ENCODE measurements at places on chromosomes 5 and 9.

- DNase-seq, result no peak
These were observed 2.6 kb downstream of the CDK9 start for GRCh38 chr9:127788337-127789011.

DNA sequence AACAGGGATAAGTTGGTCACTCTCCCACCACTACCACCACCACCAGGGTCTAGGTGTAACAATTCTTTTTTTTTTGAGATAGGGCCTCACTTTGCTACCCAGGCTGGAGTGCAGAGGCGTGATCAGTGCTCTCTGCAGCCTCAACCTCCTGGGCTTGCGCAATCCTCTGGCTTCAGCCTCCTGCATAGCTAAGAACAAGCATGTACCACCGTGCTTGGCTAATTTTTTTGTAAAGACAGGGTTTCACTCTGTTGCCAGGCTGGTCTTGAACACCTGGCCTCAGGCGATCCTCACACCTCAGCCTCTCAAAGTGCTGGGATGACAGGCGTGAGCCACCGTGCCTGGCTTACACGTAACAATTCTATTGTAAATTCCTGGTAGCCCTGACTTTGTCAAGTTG is 27.5 kb downstream of the CORO2A start:
- no peak for DNase-seq

DNA sequence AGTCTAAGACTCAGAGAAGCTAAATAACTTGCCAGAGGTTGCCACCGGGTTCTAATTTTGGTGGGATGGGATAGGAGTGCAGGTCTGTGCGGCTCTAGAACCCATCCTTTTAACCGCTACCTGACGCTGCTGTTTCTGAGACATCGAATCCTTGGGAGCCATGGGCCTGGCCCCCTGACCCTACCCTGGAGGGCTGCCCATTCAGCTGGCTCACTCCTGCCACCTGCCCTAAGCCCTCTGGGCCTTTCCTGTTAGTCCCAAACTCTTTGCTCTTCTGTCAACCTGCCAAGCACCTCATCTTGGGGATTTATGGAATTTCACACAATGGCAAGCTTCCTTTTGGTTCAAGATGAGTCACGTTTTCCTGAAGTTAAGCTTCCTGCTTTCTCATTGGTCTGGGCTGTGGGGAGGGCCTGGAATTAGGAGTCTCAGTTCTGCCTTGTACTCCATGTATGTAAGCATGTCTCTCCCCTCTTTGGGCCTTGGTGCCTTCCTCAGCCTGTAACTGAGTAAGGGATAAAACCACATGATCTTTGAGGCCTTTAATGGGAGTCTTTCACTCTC is 26.6 kb downstream of the ENHO start:
- DNase-seq, result no peak

DNA sequence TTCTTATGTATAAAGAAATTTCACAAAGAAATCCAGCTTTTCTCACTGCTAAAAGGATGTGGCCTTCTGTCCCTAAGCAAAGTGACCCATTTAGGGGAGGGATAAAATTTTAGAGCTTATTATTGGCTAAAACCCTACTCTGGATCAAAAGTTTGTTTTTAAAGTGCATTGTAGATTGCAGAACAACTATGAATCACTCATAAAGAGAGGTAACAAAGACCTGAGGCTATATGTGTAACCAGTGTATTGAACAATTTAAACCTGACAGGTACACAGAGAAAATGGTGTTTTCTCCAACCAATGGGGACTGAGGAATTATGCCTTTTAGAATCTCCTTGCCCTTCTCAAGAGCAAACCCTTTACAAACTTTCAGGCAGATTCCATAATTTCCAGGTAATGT is 86.6 kb downstream of the MUSK start:
- DNase-seq, result no peak

- DNase-seq, result no peak
These were observed 58.9 kb downstream of the PLPPR1 start for GRCh38 chr9:101087426-101087825.

DNA sequence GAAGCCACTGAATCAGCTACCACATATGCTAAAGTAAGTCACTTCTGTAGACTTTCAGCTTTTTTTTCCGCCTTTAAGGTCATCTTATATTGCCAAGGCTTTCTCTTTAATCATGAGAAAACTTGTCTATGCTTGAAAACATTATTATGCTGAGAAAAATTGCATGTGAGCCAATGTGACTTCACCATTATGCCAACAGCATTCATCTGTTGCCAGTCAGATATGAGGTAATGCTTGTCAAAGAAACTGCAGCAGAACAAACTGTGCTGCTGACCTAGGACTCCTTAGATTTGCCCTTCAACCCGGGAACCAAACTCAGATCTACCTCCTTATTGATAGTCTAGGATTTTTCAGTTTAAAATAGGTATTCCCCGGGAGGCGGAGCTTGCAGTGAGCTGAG is 34.3 kb downstream of the SLC44A1 start:
- DNase-seq, result no peak

DNA sequence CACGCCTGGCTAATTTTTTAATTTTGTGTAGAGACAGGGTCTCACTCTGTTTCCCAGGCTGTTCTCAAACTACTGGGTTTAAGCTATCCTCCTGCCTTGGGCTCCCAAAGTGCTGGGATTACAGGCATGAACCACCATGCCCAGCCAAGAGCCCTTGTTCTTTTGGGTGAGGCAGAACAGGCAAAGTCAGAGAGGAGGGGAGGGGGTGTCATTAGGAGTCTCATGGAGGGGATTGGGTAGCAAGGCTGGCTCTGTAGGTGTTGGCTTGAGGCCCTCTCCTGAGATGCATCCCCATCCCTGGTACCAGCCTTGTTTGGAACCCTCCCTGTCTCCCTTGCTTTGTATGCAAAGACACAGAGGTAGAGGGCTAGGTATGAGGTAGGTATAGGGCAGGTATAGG is 24.1 kb downstream of the GSN start:
- no peak for DNase-seq

- no peak for DNase-seq
These were observed 4.1 kb downstream of the CCDC69 start for GRCh38 chr5:151219789-151220188.

GRCh38 chr9:86580688-86581087 is 226.5 kb upstream of the TUT7 start:
- no peak for DNase-seq

DNA sequence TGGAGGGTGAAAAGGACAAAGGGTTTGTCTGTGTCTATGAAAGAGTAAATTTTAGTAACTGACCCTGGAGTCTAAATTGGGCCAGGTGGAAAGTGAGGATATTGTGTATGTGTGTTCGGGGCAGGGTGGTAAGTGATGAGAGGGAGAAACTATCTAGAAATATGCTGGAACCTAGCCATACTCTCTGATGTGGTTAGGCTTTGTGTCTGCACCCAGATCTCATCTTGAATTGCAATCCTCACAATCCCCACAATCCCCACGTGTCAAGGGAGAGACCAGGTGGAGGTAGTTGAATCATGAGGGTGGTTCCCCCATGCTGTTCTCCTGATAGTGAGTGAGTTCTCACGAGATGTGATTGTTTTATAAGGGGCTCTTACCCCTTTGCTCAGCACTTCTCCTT is 60.6 kb downstream of the COMMD10 start:
- no peak for DNase-seq

DNA sequence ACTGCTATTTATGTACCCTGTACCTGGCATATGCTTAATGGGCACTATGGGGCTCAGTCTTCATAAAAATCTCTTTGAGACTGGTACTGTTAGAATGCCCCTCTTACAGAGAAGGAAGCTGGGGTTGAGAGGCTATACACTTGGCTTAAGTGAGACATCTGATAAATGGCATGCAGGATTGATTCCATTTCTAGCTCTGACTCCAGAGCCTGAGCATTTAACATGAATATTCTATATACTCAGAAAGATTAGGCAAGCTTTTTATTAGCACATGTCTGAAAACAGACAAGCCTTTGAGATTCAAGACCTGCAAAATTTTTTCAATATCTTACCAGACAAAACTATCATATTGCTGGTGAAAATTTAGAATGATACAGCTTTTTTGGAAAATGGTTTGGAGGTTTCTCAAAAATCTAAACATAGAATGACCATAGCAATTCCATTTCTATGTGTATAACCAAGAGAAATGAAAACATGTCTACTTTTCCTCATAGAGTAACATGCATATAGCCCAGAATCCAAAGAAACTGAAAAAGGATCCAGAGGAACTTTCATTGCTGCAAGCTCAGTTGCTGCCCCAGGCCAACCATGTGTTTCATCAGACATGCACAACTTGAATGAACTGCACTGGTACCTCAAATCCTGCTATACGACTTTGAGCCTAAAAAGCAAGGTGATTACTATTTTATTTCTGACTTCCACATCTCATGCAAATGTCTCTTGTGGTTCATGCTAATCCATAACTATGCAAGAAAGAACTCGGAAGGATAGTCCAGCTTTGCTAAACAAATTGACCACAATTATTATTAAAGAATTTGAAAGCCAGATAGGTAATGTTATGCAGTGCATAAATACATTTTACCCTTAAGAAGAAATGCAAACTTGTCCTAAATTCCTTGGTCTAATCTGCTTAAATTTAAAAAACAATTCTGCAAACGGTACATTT is 389.0 kb upstream of the GRIA1 start:
- no peak for DNase-seq

GRCh38 chr5:34580983-34581382 is 75.1 kb upstream of the RAI14 start:
- no peak for DNase-seq

DNA sequence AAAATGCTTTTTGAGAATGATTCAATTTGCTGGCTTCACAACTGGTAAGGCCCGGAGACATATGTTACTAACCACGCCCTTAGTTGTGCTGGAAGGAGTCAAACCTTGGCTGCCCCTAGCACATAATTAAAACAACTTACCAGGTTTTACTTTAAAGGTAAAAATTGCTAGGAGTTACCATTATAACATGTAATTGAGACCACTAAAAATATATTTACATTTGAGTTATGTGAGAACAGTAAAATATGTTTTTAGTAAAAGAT is 435.6 kb upstream of the CDH9 start:
- DNase-seq, result no peak

- DNase-seq, result no peak
These were observed 11.2 kb downstream of the IRF1 start for GRCh38 chr5:132479111-132479951.

DNA sequence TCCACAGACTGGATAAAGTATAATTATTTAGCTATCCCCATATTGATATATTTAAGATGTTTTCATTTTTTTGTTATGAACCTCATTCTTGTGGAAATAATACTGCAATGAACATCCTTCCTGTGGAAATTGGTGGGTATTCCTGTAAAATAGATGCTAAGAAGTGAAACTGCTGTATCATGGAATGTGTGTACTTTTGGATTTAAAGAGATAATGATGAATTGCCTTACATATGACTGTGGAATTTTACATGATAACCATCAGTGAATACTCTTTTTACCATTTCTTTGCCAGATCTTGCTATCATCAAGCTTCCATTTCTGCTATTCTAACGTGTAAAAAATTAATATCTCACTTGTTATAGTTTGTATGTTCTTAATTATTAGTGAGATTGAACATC is 847.9 kb downstream of the EFNA5 start:
- DNase-seq, result no peak

- no peak for DNase-seq
These were observed 29.9 kb upstream of the PDE4D start for GRCh38 chr5:59923465-59923864.

DNA sequence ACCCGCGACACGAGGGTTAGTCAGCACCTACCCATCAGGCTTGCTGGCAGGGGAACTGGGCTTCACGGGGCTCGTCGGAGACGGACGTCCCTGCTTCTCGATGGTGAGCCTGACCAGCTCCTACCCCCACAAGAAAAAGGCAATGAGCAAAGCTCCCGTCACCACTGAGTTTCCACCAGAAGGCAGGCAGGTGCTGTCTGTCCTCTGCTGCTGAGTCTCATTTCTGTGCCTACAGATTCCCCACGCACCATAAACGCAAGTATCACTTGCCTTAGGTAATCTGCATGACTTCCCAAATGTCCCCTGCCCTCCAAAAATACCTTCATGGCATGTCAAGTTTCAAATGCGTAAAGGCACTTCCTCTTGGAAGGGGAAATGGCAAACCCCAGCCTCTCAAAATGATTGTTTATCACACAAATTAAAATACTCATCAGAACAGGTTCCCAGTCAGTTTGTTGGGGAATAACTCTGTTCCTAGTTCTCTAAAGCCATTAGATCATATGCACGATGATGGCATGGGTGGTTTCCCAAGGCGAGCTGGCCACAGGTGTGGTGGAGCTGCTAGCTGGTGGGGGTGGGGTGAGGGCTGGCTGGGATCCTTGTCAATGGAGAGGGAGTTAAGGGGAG is 85.0 kb downstream of the PRRT1B start:
- no peak for DNase-seq

- DNase-seq, result no peak
These were observed 290.0 kb downstream of the CETN3 start for GRCh38 chr5:90119531-90119971.

GRCh38 chr5:132378580-132378979 is 9.1 kb downstream of the SLC22A5 start:
- DNase-seq, result peak; percentile 47

- DNase-seq, result no peak
These were observed 485 bp downstream of the FAM53C start for GRCh38 chr5:138338411-138339090.

DNA sequence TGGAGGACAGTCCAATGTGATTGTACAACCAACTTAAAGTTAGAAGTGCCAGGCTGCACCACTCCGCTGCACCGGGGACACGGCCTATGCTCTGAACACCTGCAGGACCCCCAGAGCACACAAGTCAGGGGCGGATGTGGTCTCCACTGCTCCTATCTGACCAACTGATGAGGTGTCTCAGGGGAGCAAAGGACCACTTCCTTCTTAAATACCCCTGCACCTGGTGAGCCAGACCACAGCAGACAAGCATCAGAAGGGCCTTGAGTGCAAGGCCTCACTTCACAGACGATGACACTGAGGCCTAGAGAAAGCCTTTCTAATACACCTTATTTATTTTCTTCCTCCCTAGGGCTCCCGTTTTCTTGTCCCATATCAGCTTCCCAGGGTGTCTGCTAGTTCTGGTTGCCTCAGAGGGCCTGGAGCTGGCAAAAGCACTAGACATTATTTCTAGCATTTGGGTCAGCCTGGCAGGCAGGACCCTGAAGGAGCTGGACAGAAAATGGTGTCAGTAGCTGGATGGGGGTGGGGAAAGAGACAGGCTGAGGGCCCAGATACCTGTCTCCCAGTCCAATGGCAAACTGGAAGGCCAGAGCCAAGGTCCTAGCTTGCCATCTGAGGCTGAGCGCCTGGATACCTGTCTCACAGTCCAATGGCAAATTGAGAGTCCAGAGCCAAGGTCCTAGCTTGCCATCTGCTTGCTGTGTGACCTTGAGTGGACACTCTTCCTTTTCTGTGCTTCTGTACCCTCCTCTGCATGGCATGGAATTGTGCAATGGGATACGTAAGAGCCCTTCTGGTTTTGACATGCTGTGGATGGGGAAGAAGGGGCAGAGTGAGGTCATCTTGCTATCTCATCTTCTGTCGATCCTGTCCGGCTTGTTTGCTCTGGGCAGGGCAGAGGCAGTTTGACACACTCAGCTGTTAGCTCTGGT is 9.0 kb downstream of the CCDC69 start:
- DNase-seq, result no peak

DNA sequence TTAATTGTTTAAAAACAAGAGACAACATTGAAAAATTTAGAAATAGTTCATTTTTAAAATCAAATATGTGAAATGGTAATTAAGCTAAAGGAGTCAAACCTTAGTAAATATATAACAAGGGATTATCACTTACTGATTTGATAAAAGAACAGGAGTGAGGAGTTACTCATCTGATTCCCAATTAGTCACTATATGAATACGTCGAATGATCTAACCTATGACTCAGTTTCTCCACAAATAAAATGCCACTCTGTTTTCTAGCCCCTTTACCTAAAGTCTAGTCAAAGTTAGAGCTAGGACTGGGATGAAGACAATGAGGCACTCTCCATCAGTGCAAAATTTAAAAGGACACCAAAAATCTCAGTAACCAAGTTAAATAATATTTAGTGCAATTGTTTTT is 70.4 kb upstream of the RASEF start:
- DNase-seq, result no peak
